ENCODE measurements at places on chromosomes 6 and 20.
A peak's percentile ranks its signal among the peaks of the same experiment; 100 is the strongest.

- DNase-seq = peak; percentile 59
Measured at GRCh38 chr20:32902456-32903420, 44.0 kb downstream of the EFCAB8 start.

DNA sequence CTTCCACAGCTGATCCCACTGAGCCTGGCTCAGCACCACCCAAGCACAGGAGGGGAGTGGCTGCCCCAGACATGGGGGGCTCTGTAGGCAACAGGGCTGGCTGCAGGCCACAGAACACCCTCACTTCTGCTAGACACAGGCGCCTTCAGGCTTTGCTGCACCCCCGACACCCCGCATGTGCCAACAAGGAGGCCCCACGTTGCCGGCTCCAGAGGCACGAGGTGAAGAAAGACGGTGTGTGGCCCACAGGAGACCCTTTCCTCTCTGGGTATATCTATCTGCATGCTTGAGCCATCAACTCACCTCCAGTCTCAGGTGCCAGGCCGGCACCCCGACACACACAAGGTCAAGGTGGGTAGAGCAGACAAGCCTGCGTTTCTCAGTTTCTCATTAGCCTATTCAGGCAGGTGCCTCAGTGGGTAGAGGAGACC, 158.3 kb downstream of the DLL1 start:
- no peak for DNase-seq

- DNase-seq = no peak
Measured at GRCh38 chr20:61628901-61629601, 377.0 kb downstream of the CDH4 start.

DNA sequence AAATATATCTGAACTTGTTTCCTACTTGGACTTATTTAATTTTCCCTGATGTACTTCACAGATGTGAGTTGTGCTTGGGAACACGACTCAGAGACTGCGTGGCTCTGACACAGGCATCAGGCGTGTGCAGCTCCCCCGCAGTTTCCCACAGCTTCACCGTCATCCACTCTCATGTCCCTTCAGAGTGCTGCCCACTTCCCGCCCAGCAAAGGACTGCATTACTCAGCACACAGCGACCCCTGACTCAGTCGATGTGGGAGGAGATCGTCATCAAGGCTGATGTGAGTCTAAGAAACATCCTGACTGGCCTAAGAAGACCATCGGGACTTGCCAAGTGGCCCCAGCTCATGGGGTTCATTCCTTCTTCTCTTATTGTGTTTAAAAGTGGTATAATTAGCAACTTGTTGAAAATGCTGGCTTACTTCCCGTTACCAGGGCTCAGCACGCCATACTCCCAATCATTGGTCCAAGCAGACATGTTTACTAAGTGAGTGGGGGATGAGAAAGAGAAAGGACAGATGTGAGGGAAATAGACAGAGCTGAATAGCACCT, 539.4 kb upstream of the JARID2 start:
- no peak for DNase-seq

- DNase-seq = no peak
Measured at GRCh38 chr6:137836788-137837187, 30.3 kb upstream of the TNFAIP3 start.

- DNase-seq = no peak
Measured at GRCh38 chr6:52985228-52985627, 9.9 kb downstream of the GSTA4 start.

- DNase-seq = no peak
Measured at GRCh38 chr6:82781620-82782204, 283.9 kb downstream of the UBE3D start.

GRCh38 chr6:169719117-169719516, 5.2 kb downstream of the PHF10 start:
- no peak for DNase-seq

GRCh38 chr6:95636552-95637431, 59.5 kb downstream of the MANEA start:
- no peak for DNase-seq

- no peak for DNase-seq
Measured at GRCh38 chr20:44400671-44400969, 45.1 kb downstream of the HNF4A start.

- DNase-seq = no peak
Measured at GRCh38 chr6:36596356-36596755, 2.2 kb downstream of the SRSF3 start.

- DNase-seq = no peak
Measured at GRCh38 chr6:34709386-34709785, 12.8 kb upstream of the ILRUN start.

- DNase-seq = no peak
Measured at GRCh38 chr20:63915471-63915870, 20.5 kb downstream of the DNAJC5 start.

DNA sequence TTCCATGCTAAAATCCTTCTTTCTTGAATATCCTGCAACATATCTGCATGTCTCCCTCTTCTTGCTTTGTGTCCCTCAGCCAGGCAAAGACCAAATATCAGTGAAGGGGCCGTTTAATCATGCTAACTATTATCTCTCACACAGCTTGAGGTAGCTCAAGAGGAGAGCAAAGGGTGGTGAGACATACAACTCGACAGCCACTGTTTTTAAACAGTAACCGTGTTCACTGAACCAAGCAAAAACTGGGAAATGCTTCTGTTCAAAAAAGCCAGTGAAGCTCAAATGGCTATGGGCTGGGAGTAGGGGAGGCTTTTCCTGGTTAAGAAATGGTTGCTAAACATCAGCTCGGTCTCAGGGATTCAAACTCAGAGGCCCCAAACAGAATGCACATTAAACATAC, 83.4 kb downstream of the MAP7 start:
- DNase-seq = no peak

GRCh38 chr6:30227763-30228487, 14.7 kb upstream of the TRIM26 start:
- DNase-seq = no peak

- DNase-seq = no peak
Measured at GRCh38 chr6:82612475-82613039, 248.9 kb downstream of the TPBG start.

- DNase-seq = no peak
Measured at GRCh38 chr20:41408156-41408794, 41.7 kb upstream of the EMILIN3 start.

DNA sequence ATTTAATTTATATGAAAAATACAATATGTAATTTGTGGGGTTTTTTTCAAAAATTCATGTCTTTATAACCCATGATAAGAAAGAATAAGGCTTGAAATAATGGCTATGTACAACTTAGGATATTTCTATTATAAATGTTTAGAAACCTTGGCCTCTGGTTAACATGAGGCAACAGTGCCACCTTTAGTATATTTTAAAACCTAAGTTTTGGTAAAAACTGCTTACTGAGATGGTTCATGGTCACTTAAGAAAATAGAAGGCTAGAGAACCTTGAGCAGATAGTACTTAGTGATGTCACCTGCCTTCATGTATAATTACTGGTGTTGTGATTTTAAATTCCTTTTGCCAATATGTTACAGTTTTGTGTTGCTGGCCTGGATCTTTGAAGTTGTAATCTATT, 176.4 kb downstream of the ADGB start:
- no peak for DNase-seq

GRCh38 chr6:7628909-7629308, 38.9 kb downstream of the SNRNP48 start:
- no peak for DNase-seq

GRCh38 chr6:25280344-25281074, 1.3 kb downstream of the CARMIL1 start:
- no peak for DNase-seq

- DNase-seq = no peak
Measured at GRCh38 chr20:10632721-10633509, 40.9 kb downstream of the JAG1 start.

GRCh38 chr6:155504848-155505607, 49.4 kb upstream of the NOX3 start:
- DNase-seq = no peak

- DNase-seq = no peak
Measured at GRCh38 chr20:25565578-25566157, 19.7 kb downstream of the NINL start.

GRCh38 chr6:154499855-154500589, 10.5 kb downstream of the CNKSR3 start:
- no peak for DNase-seq

DNA sequence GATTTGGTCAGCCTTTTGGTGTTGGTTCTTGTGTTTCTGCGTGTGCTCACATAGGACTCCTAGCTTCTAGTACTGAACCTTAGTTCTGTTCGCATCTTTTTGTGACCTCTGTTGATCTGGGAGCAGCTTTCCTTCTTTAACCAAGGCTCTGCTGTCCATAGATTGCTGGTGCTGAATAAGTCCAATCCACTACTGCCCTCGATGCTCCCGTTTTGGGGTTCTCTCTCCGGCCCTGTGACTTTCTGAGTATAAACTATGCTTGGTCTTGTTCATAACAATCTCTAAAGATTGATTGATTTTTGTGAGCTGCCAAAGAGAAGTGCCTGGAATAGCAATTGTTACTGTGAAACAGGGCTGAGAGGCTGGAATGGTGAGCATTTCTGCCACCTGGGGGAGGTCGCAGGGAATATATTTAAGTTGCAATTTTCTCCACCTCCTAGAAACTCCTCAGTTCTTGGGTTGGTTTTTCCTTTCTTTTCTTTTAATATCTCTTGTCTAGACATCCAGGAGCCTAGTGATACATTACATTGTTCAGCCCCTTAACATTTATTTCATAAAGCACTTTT, 422.9 kb upstream of the CHD6 start:
- DNase-seq = no peak

DNA sequence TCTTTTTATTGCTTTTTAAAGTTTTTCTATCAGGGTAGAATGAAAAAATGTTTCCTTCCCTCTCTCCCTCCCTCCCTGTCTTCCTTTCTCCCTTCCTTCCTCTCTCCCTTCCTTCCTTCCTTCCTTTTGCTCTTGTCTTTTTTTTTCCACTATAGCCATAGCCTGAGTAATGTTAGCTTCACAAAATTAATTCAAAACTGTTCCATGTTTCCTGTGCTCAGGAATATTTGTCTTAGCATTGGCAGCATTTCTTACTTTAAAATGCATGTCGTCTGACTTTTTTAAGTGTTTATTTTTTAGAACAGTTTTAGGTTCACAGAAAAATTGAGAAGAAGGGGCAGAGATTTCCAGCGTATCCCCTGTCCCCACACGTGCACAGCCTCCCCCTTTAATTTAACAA, 730.8 kb upstream of the CITED2 start:
- no peak for DNase-seq

- DNase-seq = no peak
Measured at GRCh38 chr20:8390037-8390433, 258.0 kb downstream of the PLCB1 start.

DNA sequence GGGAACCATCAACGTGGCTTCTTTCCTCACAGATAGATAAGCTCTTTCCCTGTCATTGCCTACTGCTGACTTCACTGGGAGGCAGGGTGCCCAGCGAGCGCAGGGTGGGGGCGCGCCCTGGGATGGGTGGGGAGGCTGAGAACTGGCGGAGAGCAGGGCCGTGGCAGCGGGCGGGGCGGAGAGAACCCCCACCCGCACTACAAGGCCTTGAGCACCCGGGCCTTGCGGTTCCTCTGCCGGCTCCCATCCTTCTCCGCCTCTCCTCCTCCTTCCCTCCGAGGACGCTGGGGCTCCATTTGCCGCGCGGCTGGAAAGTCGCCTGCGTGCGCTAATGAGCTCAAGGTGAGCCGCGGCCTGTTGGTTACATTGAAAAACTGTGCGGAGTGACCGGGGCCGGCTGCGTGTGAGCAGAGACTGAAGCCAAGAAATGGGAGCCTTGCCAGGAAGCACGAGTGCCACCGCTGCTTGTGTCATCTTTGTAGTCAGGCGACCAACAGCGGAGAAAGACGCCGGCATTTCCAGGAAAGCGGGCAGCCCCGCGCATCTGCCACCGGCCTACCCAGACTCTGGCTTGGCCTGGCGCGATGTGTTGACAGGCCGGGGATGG, 963.5 kb upstream of the SLC35B3 start:
- DNase-seq = no peak

DNA sequence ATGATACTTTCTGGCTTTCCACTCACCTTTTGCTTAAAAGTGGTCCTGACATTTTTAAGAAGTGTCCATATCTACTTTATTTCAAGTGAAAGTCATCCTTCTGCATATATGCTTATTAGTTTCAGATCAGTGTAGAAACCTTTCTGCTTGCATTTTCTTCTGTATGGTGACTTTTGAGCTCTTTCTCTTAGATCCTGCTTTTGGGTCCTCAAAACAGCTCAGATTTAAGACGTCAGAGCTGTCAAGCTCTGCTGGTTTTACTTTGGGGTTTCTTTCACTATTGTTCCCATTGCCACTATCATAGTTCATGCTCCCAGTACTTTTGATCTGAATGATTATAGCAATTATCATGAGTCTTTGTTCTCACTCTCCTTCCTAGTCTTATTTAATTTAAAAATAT, 41.7 kb downstream of the BCKDHB start:
- no peak for DNase-seq

DNA sequence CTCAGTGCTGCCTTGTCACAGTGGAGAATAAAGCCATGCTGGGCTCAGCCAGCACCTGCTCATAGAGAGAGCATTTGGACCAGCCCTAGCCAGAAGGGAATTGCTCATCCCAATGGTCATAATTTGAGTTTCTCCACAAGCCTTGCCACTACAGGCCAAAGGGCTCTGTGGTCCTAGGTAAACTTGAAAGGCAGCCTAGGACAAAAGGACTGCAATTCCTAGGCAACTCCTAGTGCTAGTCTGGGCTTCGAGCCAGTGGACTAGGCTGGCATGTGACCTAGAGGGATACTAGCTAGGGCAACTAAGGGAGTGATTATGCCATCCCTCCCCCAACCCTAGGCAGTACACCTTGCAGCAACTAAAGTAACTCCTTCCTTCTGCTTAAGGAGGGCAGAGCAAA, 516.2 kb downstream of the BCKDHB start:
- no peak for DNase-seq

DNA sequence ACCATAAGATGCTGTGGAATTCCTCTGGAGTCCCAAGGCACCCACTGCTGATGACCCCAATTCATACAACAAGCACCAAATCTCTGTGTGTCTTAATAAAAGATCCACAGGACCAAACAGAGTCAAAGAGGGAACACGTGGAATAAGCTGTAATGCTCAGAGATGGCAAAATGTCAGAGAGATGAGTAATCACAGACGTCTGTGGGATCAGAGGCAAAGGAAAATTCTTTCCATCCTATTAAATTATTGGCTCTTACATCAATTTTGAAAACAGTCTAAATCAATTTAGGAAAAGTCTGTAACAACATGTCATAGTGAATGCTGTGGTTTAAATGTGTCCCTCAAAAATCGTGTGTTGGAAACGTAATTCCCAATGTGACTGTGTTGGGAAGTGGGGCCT, 17.5 kb upstream of the SAMD3 start:
- no peak for DNase-seq

- DNase-seq = peak; percentile 9
Measured at GRCh38 chr20:57708694-57709673, 831 bp downstream of the PMEPA1 start.

GRCh38 chr6:95280686-95281273, 296.6 kb upstream of the MANEA start:
- no peak for DNase-seq

DNA sequence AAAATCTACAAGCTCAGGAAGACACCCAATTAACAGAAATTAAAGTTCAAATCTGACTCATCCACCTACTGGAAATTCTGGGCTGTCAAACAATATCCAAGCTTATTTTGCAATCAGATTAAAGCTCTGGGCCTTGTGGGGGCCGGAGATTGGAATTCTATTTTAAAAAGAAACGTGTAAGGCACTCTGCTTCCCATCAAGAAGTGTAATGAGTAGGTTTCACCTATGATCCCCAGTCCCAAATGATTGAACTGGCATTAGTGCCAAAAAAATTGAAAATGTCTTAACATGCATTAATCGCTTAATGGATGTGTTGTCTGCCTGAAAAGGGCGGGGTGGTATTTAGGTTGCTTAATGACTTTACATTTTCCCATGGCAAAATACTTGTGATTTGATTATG, 542.4 kb upstream of the BTBD3 start:
- DNase-seq = no peak
